ENCODE measurements at places on chromosomes 12 and 14.

DNA sequence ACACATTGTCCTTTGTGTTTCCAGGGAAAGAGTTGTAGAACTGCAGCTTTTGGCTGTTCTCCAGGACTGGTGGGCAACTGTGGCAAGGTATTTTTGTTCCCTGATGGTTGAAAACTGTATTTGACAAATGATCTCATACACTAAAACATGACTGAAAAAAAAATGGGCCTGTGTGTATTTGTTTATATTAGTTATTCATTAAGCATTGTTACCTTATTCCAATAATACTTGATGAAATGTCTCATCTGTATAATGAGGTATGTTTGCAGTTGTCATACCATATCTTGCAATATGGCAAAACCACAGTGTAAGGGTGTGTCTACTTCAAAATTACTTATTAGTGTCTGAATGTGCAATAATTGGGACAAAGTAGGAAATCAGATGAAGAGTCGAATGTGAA lies 479.4 kb upstream of the NOVA1 start:
- no peak for DNase-seq

DNA sequence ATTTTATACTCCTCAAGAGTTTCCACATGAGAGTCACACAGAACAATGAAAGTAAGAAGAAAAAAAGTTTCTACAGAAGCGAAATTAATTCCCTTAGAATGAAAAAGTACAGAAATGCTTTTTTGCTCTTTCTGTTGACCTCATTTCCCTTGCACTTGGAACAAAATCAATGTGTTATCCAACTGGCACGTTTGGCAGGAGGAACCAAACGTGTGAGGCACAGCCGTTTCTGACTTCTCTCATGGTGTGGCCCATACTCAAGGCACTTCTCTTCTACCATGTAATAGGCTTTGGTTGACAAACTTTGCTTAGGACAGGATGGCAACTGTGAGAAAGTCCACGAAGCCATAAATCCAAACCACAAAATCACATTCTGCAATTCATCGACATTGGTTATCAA lies 297.0 kb downstream of the FUT8 start:
- DNase-seq = no peak

GRCh38 chr12:6970096-6970527 lies 352 bp downstream of the PHB2 start:
- DNase-seq = no peak

- no peak for DNase-seq
Measured at GRCh38 chr14:96268431-96269358, 12.7 kb downstream of the BDKRB1 start.

GRCh38 chr12:84290168-84290567 lies 622.4 kb downstream of the SLC6A15 start:
- no peak for DNase-seq

DNA sequence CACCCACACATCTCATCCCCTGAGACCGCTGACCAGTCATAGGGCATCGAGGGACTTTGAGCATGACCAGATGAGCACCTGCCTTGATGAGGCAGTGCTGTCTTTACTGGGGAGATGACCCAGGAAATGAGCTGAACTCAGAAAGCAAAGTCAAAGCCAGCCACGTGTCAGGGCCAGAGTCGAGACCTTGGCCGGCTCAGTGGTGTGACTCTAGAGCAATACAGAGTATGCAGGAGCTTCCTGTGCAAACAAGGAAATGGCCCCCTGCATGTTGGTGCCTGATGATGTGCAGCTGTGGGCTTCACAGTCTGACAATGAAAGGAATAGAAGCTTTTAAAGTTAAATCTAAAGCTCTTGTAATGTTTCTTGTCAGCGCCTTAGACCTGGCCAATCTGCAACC lies 332.9 kb downstream of the PCNX1 start:
- no peak for DNase-seq

Measured in SIG-M5 (cell line).